ENCODE measurements at places on chromosomes 3 and 15. TPM values are rescaled to one million over a fixed set of nuclear protein-coding genes. Genes with fewer than 3 reads are reported as not detected.
A peak's percentile ranks its signal among the peaks of the same experiment; 100 is the strongest.

Gene HACD3
- 271 TPM for total RNA-seq

Gene CCDC54
- total RNA-seq: not detected

DNA sequence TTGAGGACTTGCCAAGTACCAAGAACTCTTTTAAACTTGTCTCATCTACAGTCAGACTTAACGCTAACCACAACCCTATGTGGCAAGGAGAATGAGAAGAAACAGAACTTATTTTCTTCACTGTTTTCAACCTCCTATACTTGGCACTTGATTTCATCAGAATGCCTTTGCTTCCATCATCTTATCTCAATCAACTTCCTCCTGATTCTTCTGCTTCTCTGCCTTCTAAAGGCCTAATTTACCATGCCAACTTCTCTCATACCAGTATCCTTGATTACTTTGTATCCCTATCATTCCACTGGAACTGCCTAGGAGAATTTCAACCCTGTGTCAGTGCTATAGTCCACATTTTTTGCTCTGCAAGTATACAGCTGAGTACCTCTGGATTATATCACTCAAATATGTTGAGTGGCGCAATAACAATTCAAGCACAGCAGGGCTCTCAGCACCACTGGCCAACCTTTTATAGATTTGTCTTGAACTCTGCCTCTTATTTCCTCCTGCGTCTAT is 413.6 kb downstream of the ROBO1 start:
- no peaks in the 10 kb centered on the region for H3K27me3 ChIP-seq
- no peaks in the 10 kb centered on the region for H3K36me3 ChIP-seq
- no peak overlapping the region for H3K4me3 ChIP-seq
- H3K4me1 ChIP-seq: no peaks in the 10 kb centered on the region
- DNase-seq: no peak

DNA sequence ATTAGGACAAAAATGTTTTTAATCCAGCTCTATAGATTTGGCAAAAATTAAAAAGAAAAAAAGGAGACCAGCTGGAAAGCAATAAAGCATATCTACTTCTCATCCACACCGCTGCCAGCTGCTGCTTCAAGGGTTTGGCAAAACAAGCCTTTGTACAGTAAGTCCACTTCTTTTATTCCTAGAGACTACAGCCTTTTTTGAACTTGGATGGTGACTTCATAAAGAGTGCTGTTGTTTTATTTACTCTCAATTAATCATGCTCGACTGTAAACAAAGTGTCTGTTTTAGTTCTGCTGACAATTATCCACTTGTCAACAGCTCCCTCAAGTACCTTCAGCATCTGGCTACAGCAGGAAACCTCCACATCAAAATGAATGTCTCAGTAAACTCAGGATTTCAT is 12.3 kb upstream of the FOXB1 start:
- H3K4me3 ChIP-seq: no peak overlapping the region
- no peaks in the 10 kb centered on the region for H3K36me3 ChIP-seq
- no peak overlapping the region for H3K27ac ChIP-seq
- no peak for DNase-seq
- H3K4me1 ChIP-seq: peaks cover 47% of the 10 kb centered on the region

GRCh38 chr15:66023311-66023972 is 154.2 kb downstream of the RAB11A start:
- peaks cover 39% of the 10 kb centered on the region for H3K4me1 ChIP-seq
- no peaks in the 10 kb centered on the region for H3K27me3 ChIP-seq
- H3K4me3 ChIP-seq: no peak overlapping the region
- H3K27ac ChIP-seq: no peak overlapping the region

GRCh38 chr15:92168066-92168683 is 225.5 kb upstream of the ST8SIA2 start:
- peaks cover 28% of the 10 kb centered on the region for H3K4me1 ChIP-seq
- H3K27me3 ChIP-seq: no peaks in the 10 kb centered on the region
- no peak overlapping the region for H3K27ac ChIP-seq
- no peak overlapping the region for H3K4me3 ChIP-seq
- DNase-seq: no peak
- no peaks in the 10 kb centered on the region for H3K36me3 ChIP-seq

DNA sequence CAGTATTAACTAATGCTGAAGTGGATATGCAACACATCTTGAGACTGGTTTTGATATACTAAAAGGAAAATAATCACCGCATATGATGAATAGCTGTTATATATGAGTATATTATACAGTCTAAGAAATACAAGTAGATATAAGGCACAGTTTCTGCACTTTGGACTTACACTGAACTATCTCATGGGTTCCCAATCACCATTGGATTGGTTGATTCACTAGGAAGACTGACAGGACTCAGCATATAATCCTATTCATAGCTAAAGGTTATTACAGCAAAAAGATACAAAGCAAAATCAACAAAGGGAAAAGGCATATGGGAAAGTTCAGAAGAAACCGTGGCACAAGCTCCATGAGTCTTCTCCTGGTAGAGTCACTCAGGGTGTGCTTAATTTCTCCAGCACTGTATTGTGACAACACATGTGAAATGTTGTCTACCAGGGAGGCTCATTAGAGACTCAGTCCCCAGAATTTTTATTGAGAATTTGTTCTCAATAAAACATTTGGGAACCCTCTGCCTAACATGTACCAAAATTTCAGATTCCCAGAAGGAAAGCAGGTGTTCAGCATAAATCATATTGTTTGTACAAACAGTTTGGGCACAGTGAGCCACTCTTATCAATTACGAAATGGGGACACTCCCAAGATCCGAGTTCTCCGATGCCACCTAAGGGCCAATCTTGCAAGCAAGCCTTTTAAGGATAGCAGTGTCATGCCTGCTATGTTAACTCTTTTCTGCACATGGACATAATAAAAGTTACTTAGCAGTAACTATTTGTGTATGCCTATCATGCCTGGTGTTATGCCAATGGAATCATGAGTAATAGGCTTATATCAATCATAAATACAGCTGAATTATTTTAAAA is 26.8 kb downstream of the CMC1 start:
- H3K4me1 ChIP-seq: no peaks in the 10 kb centered on the region
- H3K27ac ChIP-seq: no peak overlapping the region
- no peaks in the 10 kb centered on the region for H3K27me3 ChIP-seq
- DNase-seq: no peak
- H3K36me3 ChIP-seq: peaks cover 1% of the 10 kb centered on the region
- H3K4me3 ChIP-seq: no peak overlapping the region

DNA sequence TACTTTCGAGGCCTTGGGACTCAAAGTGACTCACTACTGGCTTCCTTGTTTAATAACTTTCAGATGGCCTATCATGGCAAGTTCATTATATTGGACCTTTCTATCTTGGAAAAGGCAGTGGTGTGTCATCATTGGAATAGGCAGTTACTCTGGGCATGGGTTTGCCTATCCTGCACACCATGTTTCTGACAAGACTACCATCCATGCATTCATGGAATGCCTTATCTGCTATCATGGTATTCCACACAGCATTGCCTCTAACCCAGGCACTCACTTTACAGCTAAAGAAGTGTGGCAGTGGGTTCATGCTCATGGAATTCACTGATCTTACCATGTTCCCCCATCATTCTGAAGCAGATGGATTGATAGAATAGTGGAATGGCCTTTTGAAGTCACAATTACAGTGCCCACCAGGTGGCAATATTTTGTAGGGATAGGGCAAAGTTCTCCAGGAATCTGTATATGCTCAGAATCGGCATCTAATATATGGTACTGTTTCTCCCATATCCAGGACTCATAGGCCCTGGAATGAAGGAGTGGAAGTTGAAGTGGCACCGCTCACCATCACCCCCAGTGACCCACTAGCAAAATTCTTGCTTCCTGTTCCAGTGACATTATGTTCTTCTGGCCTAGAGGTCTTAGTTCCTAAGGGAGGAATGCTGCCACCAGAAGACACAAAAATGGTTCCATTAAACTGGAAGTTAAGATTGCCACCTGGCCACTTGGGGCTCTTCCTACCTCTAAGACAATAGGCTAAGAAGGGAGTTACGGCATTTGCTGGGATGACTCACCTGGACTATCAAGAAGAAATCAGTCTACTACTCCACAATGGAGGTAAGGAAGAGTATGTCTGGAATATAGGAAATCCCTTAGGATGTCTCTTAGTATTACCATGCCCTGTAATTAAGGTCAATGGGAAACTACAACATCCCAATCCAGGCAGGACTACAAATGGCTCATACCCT is 1161.4 kb downstream of the SI start:
- no peaks in the 10 kb centered on the region for H3K4me1 ChIP-seq
- H3K27me3 ChIP-seq: no peaks in the 10 kb centered on the region
- DNase-seq: peak; percentile 14
- no peaks in the 10 kb centered on the region for H3K36me3 ChIP-seq

DNA sequence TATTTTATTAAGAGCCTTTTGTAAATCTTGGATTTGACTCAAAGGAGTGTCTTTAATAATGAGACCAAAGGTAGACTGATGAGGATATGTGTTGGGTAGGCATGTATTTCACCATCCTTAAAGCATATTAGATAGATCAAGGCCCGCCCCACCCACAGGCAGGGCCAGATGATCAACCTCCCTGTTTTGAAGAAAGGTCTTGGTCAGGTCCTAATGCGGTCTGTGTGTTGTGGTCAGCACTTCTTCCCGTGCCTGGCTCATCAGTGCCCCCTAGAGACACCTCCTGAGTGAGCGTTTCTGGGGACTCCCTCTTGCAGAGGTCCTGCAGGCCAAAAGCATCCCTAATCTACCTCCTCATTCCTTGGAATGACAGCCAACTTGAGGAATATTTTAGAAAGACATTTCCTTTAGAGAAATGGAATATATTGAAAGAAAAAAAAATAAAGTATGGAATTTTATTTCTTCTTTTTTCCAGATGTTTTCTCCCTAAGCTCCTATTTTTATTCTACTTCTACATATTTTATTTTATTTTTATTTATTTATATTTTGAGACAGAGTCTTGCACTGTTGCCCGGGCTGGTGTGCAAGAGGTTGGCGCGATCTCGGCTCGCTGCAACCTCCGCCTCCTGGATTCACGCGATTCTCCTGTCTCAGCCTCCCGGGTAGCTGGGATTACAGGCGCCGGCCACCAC is 6.0 kb downstream of the TM4SF4 start:
- H3K27ac ChIP-seq: no peak overlapping the region
- peak; percentile 78 for DNase-seq
- no peaks in the 10 kb centered on the region for H3K4me1 ChIP-seq
- H3K4me3 ChIP-seq: no peak overlapping the region
- H3K36me3 ChIP-seq: no peaks in the 10 kb centered on the region
- H3K27me3 ChIP-seq: no peaks in the 10 kb centered on the region

DNA sequence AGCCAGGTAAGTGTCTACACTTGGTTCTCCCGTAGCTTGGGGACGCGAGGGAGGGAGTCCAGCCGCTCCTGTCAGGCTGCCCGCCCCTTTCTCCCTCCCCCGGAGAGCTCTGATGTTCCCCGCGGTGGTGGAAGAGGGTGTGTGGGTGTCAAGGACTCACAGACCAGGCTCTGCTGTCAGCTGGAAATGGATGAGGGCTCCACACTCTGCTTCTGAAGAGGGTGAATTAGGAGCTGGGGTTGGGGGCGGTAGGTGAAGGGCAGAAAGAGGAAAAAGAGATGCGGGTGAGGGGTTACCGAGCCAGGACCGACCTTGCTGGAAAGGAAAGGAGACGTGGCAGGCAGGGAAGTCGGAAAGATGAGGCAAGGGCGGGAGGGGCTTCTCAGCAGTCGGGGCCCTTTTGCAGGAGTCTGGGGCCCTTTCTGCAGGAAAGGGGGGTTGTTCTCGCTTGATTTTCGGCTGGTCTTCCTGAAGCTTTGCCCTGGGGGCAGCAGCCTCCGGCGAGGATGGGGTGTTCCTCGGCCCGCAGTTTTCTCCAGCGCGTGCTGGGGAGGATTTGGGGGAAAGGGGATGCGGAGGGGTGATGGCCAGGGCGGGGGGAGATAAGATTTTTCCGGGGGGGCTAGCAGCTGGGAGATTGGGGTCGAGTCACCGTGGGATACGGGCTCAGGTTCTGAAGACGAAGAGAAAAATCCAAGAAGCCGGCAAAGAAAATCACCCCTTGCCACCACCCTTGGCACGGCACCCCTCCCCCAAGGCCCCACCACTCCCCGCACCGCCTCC is 602 bp upstream of the BAHD1 start:
- H3K4me1 ChIP-seq: peaks cover 52% of the 10 kb centered on the region

DNA sequence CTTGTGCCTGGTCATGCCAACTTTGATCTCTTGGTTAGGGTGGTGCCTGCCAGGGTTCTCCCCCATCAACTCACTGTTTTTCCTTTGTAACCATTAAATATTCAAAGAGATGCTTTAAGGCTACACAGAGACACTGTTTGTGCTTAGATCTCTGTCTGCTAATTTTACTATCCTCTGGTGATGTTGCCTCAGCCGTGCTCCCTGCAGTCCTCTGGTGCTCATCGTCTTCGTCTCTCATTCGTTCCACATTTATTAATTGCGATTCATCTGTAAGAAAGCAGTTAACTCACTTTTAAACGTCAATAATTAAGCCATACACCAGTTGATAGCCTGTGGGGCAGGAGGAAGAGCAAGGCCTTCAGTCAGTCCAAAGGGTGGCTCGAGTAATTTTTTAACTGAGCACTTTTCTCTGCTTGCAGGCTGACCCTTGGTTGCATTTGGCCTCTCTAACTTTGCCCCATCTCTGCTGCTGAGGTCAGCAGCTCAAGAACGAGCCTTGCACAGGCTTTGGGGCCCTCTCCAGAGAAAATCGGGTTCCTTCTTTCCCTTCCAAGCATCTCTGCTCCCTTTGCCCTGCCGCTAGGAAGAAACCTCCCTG is 62.9 kb downstream of the KLF15 start:
- H3K36me3 ChIP-seq: no peaks in the 10 kb centered on the region
- H3K27ac ChIP-seq: no peak overlapping the region
- peaks cover 14% of the 10 kb centered on the region for H3K4me1 ChIP-seq

DNA sequence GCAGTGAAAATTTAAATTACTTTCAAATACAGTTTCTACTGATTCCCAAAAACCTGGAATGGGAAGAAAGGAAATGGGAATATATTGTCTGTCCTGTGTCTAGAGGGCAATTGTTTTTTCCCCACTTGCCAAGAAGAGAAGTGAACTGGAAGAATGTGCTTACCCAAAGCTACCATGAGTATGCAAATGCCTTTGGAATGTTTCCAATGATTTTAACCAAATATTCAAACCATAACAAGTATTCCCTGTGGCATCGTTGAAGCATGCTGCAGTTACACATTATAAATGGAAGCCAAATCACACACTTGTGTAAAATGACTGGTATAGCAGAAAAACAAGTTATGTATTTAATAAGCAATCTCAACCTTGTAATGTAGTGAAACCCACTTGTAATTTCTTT is 368.2 kb downstream of the GBE1 start:
- peaks cover 4% of the 10 kb centered on the region for H3K4me1 ChIP-seq
- H3K36me3 ChIP-seq: no peaks in the 10 kb centered on the region
- H3K27ac ChIP-seq: no peak overlapping the region
- H3K4me3 ChIP-seq: no peak overlapping the region
- no peaks in the 10 kb centered on the region for H3K27me3 ChIP-seq

DNA sequence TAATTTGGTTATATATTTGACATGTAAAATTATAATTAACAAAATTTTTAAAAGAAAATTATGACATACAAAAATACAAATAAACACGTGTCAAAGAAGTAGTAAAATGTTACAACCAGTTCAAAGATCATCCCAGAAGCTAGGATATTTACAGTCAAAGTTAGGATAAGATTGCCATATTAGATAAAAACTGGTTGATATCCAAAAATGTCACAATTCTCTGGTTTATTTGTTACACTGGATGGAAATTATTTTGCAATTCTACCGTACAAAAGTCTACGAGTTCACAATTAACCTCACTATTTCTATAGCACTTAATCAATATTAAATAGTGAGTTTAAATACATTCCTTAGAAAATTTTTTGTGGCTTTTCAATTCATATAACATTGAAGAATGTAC is 673.8 kb downstream of the GBE1 start:
- no peaks in the 10 kb centered on the region for H3K4me1 ChIP-seq
- no peak overlapping the region for H3K4me3 ChIP-seq
- no peaks in the 10 kb centered on the region for H3K36me3 ChIP-seq
- no peak for DNase-seq
